AG09309 (cell line): ENCODE measurements at places on chromosomes 2 and 18.

- DNase-seq: no peak
These were observed 47.6 kb downstream of the ITGAV start for GRCh38 chr2:186637497-186637800.

GRCh38 chr2:43218702-43219382, 7.6 kb downstream of the ZFP36L2 start:
- DNase-seq: no peak

DNA sequence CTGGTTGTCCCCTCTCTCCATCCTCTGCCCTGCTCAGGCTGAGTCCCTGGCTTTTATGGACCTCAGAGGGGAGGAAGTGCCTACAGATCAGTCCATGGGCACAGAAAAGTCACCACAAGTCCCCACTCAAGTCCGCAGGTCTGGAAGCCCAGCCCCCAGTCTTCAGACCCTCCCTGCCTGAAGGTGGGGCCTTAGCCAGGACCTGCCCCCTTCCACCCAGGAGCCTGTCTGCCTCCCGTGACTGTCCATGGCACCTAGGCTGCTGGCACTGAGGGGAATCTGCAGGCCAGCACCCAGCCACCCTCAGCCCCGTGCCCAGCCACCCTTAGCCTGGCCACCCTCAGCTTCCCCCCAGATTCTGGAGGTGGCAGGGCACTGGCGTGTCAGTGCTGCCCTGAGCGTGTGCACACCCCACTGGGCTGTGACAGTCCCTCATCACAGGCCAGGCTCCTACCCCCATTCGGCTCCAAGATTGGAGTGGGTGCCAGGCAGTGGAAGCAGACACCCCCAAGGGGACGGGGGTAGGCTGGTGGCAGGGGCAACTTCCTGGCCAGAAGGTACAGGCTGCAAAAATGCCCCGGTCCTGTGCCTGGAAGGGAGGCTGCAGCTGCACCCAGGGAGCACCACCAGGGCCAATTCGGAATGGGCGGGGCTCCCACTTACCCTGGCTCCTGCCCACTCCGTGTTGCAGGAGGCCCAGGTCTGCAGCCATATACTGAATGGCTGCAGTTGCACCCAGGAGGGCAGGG, 154.7 kb upstream of the RMP24 start:
- no peak for DNase-seq

DNA sequence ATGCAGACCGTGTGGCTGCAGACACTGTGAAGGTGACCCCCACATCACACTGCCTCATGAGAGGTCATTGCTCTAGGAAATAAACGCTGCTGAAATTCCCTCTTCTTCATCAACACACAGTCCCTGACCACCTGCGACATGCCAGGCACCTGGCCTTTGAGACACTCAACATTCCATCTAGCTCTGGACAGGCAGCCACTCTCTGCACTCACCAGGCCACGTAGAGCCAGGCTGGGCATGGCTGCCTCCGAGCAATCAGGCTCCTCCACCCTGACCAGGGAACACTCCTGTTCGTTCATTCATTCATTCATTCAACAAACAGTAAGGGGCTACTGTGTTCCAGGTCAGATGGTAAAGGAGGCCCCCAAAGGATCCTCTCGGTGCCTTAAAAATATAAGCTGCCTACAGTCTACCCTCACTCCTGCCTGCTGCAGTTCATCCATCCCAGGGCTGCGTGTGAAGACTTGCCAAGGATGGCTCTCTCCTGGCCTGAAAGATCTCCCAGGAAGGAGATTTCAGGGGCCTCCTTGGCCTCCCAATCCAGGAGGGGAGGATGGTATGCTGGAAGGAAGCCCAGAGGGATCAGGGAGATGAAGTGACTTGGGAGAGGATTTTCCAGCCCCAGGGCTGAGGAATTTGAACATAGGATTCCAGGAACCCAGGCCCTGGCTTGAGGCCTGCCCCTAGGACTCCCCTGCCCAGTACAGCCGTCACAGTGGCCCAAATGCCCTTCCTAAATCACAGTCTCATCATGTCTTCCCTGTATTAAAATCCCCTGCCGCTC, 66.7 kb downstream of the TNS1 start:
- DNase-seq: no peak

DNA sequence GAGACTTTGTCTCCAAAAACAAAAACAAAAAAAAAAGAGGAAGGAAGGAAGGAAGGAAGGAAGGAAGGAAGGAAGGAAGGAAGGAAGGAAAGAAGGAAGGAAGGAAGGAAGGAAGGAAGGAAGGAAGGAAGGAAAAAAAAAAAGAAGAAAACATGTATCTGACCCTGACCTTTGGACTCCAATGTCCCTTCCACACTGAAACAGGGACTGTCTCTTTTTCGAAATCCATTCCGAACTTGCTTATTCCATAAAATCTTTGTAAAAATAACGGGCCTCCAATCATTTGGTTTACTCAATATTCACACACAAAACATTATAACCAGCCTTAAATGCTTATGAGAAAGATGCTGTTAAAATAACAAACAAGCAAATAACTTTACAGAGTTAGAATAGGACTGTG, 225.7 kb downstream of the TCF4 start:
- no peak for DNase-seq

DNA sequence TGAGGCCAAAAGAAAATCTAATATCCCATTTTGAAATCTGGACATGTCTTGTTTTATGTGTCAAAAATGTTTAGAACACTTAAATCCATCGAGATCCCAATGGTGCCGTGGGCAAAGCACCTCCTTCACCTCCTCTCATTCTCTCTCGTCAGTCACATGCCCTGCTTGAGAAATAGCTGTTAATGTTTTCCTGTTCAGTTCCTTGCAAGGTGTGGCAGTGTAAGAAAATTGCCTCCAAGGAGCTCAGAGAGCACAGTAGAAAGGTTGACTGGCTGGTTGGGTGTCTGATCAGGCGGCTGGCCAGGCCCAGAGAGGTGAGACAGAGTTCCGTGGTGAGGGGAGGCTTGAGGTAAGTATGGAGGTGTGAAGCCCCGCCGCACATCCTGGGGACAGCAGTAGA, 210.2 kb downstream of the TSN start:
- DNase-seq: no peak

- DNase-seq: no peak
These were observed 447.2 kb upstream of the TNP1 start for GRCh38 chr2:217307023-217307422.

DNA sequence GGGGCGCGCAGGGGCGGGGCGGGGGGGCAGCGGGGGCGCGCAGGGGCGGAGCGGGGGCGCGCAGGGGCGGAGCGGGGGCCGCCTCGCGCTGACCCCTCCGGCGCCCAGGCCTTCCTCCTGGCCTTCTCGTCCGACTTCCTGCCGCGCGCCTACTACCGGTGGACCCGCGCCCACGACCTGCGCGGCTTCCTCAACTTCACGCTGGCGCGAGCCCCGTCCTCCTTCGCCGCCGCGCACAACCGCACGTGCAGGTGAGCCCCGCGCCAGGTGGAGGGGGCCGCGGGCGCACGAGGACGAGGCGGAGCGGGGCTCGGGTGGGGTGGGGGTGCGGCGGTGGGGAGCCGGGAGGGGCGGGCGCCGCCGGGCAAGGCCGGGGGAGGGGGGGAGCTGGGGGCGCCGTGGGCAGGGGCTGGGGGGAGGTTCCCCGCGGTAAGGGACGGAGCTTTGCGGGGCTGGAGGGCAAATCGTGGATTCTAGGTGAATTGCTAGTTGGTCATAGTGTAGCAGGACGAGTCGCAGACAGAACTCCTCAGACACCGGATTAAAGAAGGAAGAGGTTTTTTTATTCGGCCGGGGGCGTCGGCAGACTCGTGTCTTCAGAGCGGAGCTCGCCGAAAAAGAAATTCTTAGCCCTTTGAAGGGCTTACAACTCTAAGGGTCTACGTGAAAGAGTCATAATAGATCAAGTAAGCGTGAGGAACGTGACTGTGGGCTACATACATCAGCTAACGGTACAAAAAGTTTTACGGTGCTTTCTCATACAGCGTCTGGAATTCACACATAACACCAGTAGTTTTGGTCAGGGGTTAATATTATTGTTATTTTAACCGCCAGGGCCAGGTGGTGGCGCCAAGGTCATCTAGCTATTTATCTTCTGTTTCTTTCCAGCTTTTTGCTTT, 29.9 kb downstream of the ANO7 start:
- DNase-seq: no peak
